M059J (cell line): ENCODE measurements at places on chromosomes 6 and 20. TPM values are rescaled to one million over a fixed set of nuclear protein-coding genes. Genes with fewer than 3 reads are reported as not detected.

SIRPA gene
- total RNA-seq = 25.1 and 42.4 TPM in 2 replicates

TPD52L1 gene
- 74.4 and 92.1 TPM in 2 replicates for total RNA-seq

ADGRF4 gene
- 0.27 and 0.37 TPM in 2 replicates for total RNA-seq

KIF16B gene
- 7.2 and 16.5 TPM in 2 replicates for total RNA-seq

IMPG1 gene
- not detected in 2 replicates for total RNA-seq

ANGPT4 gene
- not detected in 2 replicates for total RNA-seq

DOK5 gene
- total RNA-seq = not detected in 2 replicates

SALL4 gene
- 1.6 and 2.4 TPM in 2 replicates for total RNA-seq
